Femur (tissue), 1 donor: ENCODE measurements at places on chromosomes 3 and 15.

DNA sequence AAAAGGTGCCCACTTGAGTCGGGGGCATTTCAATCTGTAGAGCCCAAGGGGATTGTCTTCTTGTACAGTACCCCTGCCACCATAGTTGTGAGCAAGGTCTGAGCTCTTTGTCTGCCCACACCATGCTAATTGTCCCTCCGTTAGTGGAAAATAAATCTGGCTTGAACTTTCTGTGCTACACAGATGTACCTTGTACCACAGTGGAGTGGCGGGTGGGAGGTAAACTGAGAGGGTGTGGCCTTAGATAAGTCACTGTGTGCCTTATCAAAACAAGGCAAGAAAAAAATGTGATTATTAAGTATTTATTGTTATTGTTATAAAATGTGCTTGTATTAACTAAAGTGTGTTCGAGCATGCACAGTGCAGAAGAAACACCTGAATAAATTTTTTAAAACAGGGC, 242.9 kb upstream of the C2CD4B start:
- DNase-seq = no peak

GRCh38 chr3:110881069-110881468, 190.5 kb upstream of the NECTIN3 start:
- peak; percentile 44 for DNase-seq

DNA sequence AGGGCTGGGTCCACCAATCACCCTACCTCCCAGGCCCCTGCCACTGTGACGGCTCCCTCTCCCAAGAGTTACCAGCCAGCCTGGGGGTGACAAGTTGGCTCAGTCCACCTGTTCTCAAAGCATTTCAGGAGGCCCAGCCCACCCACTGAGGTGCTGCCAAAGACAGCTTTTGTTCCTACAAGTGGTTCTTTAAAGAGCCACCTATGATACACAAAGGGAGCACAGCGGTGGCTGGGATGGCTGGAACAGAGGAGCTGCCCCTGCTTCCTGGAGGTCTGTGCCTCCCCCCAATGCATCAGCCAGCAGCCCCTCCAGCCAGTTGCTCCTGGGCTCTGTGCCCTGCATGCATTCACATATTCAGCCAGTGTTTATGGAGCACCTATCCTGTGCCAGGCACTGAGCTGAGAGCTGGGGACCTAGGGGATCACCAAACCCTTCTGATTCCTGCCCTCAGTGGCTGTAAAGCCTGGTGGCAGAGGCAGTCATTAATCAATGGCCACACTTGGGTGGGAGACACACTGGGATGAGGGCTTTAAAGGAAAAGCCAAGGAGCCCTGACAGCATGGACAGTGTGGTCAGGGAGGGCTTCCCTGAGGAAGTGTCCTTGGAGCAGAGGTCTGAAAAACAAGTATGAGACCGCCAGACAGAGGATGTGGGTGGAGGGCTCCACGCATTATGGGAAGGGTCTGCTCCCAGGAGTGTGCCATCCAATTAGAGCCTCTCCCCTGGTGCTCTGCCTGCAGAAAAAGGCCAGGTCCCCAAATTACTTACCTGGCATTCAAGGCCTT, 107.1 kb upstream of the LINGO1 start:
- DNase-seq = no peak

GRCh38 chr3:107024551-107025026, 352.6 kb upstream of the CCDC54 start:
- DNase-seq = no peak

DNA sequence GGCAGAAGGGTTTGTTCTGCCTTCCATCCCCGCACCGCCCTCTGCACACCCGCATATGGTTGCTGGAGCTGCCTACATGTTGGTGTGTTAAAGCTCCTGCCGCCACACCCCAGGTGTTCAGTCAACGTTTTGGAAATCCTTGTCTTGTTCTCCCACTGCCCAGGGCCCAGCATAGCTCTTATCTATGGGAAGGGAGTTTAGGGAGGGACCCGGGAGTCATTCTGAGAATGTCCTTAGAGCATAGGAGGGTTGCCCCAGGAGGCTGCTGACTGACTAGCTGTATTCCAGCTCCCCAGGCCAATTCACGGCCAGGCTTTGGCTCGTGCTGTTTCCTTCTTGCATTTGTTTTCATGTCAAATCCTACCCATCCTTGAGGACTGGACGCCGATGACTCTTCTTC, 46.8 kb downstream of the MAGEF1 start:
- no peak for DNase-seq

- DNase-seq = no peak
These were observed 390.4 kb downstream of the ZIC1 start for GRCh38 chr3:147799601-147800000.

DNA sequence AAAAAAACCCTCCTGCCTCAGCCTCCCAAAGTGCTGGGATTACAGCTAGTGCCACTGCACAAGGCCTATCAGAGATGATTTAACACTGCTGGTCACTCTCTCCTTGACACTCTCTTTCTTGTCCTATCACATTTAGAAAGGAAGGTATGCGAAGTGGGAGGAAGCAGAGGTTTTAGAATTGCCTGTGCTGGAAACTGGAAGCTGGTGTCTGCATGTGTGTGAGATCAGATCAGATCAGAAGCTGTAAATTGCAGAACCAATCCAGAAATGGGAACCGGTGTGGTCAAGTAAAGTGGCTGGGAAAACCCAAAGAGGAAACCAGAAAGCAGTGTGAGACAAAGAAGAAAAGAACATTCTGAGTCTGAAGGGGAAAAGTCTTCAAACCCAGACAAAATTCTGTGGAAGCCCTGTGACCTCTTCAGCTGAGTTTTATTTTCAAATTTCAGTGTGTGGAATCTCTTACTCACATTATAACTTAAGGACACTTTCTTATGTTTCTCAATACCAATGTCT, 2.8 kb downstream of the EFHB start:
- DNase-seq = peak; percentile 22

DNA sequence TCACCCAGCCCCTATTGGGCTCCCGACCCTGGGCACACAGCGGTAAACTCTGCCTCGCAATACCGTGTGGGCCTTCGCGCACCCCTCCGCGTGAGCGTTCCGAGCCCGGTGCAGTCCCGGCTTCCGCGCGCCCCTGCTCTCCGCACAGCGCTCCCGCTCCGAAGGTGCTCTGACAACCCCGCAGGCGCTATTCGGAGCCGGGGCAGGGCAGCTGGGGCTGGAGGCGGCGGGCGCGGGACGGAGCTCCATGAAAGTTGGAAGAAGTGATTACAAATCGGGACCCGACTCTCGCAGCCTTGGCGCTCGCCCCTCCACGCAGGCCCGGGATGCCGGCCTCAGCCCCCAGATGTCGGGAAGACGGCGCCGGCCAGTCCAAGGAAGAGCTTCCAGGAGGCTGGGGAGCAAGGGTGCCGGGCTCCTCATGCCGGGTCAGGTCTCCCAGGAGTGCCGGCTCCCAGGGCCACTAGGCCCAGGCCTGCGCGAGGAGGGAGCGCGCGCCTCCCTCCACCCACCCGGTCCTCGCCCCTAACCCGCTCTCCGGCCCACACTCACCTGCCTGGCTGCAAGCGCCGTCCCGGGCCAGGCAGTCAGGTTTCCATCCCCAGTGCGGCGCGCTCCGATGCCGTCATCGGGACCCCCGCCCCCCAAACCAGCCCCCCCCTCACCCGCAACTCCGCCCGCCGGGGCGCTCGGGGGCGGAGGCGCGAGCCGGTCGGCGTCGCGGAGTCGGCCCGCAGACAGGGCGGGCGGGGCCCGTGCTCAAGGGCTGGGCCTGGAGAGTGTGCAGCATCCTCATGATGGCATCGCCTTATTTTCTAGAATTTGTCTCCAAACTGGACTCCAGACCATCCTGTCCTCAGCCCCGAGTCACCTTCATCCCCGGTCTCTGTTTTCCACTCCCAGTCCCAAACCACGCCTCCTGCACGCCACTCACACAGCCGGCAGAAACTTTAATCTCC, at the start of gene KIF7:
KIF7 (minus strand) TSS at position 621 of the 959 bp plus-strand sequence. CDS start 2,537 bp downstream, outside the sequence.
- peak; percentile 85 for DNase-seq

DNA sequence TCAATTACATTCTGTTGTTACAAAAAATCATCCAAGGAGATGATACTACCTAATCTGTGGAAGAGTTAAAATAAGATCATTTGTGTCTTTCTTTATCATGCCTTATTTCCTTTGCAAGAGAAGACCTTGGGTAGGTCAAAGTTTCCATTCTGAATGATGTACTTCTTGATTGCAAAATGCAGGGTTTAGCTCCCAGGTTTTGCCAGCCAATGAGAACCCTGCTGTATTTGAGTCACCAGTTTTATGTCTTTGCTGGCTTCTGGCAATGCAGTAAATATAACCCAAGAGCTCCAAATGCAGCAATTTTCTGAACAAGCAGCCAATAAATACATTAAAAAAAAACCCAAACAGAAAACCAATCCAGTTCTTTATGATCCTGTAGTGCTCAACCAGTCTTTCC, 204.9 kb downstream of the CADPS start:
- no peak for DNase-seq

DNA sequence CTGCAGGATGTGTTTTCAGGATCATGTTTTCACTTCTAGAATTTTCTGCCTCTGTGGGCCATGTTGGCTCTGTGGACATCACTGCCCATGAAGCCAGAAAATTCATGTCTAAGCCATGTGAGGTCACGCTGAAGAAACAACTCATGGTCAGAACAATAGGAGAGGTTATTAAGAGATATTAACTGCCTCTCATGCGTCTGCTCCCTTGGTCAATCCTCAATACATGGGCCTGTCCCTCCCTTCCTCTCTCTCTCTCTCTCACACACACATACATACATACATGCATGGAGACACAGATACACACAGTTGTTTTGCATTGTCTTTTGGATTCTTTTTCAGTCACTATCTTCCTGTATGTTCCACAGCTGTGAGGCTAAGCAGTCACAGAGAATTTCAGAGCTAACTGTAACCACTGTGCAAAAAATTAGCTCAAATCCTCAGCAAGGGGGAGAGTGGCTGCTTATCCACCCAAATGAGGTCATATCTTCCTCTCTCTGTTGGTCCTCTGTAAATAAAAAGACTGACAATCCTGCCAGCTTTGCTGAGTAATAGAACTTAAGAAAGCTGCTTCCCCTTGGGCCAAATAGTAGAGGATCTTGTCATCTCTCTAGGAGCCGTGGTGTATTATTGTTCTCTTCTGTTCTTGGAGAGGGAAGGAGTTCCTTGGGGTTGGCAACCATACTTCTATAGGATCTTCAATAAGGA, 45.6 kb downstream of the LRTM1 start:
- no peak for DNase-seq

- no peak for DNase-seq
These were observed 328.3 kb downstream of the OXSM start for GRCh38 chr3:26118165-26118564.

DNA sequence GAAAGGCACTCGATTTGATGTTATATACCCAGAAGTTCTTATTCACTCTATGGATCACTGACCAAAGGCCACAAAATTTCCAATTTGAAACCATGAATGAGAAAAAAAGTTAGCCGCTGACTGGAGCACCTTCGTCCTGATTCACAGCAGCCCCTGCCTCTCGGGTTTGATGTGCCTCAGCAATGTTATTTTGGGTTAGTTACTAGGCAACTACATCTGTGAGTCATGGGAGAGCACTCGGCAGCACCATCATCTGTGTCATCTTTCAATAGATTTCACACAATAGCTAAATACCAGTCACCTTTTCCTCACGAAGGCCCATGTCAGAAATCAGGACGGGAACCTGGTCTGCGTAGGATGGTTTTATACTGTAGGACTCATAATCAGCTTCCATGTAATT, 269.2 kb downstream of the ZBBX start:
- DNase-seq = peak; percentile 21

DNA sequence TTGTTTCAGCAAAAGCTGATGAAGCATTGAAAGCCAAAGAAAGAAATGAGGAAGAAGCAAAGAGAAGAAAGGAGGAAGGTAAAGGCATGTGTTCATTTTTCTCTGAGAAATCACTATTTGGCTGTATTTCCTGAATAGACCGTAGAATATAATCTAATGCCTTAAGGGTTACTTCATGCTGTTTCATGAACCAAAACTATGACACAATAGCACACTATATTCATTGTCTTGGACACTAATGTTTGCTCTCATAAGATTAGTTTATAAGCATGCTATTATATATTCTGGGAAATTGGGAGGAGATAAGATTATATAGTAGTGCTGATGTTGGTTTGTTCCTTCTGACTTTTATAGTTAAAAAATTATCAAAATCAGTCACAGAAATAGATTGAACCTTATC, 110.1 kb upstream of the MLF1 start:
- no peak for DNase-seq

GRCh38 chr3:96900566-96900965, 86.2 kb downstream of the EPHA6 start:
- DNase-seq = no peak

DNA sequence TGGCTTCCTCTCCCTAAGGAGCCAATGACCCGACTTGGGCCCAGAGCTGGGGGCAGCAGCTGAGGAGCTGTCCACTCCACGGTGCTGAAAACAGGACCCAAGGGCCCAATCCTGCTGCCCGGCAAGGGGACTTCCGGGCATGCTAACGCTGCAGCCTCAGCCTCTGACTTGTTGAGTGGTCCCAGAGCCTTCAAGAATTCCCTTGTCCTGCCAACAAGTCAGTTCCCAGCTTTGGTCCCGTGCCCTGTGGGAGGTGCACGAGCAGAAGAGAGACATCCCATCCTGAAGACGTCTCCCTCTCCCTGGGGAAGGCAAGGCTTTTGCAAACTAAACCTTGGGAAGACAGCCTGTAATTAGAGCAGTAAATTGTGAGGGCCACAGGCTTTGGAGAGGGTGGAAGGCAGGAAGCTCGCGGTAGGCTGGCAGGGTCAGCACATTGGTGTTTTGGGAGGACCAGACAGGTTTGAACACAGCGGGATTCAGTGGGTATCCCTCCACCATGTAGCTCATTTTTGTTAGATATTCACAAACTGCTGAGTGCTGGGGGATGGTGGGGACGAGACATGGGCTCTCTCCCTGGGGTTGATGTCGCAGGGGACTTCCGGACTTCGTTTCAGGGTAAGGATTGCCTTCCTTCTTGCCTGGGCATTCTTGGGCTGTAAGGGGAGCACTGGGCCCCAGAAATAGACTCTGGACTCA, 29.8 kb upstream of the PRR23E start:
- no peak for DNase-seq

DNA sequence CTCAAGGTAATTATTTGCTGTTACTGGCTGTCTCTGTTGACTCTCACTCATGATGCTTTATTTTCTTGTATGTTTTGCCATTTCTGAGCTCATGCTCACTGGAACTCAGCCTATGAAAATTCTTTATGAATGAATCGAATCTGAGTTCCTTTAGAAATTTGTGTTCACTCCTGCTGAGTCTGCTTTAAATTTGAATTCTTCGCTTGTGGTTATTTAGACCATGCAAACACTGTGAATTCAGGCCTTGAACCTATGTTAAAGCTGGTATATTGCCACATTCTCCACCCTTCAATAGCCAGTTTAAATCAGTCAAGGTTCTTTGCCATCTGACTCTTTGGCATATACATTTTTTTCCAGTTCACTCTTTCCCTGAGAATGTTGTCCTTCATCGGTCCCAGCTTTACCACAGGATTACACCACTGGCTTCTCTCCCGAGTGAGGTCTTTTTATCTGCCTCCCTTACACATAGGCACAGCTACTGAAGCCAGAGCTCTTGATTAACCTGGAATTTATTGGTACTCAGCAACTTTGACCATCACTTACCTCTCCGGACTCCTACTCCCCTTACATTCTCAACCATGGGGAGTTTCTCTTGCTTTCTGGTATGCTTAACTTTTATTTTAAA, 400.6 kb downstream of the VPS13C start:
- no peak for DNase-seq

- DNase-seq = no peak
These were observed 151.1 kb downstream of the PGPEP1L start for GRCh38 chr15:98856532-98856907.
